Activated naive CD8-positive, alpha-beta T cell treated with anti-CD3 and anti-CD28 coated beads for 36 hours (primary cell): ENCODE measurements at places on chromosomes 5 and 9. TPM values are rescaled to one million over a fixed set of nuclear protein-coding genes. Genes with fewer than 3 reads are reported as not detected.

Gene CCL27
- 0.82 TPM for total RNA-seq

Gene PCDHB5
- not detected for total RNA-seq

Gene ZNF366
- total RNA-seq: not detected

Gene MARCOL
- not detected for total RNA-seq

Gene CCDC192
- total RNA-seq: not detected

Gene MSX2
- total RNA-seq: not detected

Gene PCDHGA10
- not detected for total RNA-seq

Gene C9orf153
- not detected for total RNA-seq

Gene GLDC
- 0.68 TPM for total RNA-seq

Gene WNK2
- total RNA-seq: 0.88 TPM

Gene STXBP1
- 18.8 TPM for total RNA-seq
